ENCODE measurements at places on chromosomes 7 and 10. TPM values are rescaled to one million over a fixed set of nuclear protein-coding genes. Genes with fewer than 3 reads are reported as not detected.

- no peak for DNase-seq
These were observed 428 bp downstream of the ADARB2 start for GRCh38 chr10:1736972-1737221.

- DNase-seq: no peak
These were observed 83.1 kb upstream of the SEMA3A start for GRCh38 chr7:84277628-84278224.

DNA sequence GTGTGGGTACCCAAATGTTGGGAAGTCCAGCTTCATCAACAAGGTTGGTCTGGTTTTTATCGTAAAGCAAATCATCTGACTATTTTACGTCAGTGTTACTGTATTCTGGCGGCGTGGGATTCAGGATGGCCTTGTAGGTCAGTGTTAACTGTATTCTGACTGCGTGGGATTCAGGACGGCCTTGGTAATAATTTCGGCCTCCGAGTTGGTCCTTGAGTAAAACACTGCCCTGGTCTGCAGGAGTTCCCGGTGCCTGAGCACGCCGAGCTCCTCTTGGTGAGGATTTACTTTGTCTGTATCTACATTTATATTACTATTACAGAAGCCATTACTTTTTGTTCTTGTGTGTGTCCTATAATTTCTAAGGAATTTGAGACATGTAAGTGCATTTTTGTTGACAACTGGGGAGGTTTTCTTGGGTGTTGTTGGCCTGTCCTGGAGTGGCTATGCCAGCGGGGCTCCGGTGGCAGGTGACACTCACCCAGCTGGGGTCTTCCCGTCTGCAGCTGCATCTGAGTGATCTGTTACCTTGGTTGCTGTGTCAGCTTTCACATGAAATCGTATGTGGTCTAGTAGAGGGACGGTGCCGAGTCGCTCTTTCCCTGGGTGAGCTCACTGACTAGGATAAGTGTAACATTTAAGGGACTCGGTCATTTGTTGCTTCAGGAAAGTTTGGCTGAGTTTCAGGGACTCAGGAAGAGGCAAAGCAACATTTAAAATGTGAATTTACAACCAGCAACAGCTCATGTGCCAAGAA lies 9.2 kb downstream of the GTPBP4 start:
- no peak for DNase-seq

The AMPH gene
- total RNA-seq: not detected

- DNase-seq: no peak
These were observed 59.9 kb upstream of the KAT6B start for GRCh38 chr10:74766501-74766900.

GRCh38 chr10:96656839-96657238 lies 63.5 kb downstream of the PIK3AP1 start:
- no peak for DNase-seq
